ENCODE measurements at places on chromosomes 2 and 18. TPM values are rescaled to one million over a fixed set of nuclear protein-coding genes. Genes with fewer than 3 reads are reported as not detected.

The GPR75 gene
- not detected for total RNA-seq

The EFR3B gene
- 0.18 TPM for total RNA-seq

The LDAH gene
- 30.7 TPM for total RNA-seq

The CCNT2 gene
- total RNA-seq = 18.3 TPM

The LMAN2L gene
- total RNA-seq = 75.0 TPM

The SH2D6 gene
- not detected for total RNA-seq

The TRAK2 gene
- 12.5 TPM for total RNA-seq

The INHA gene
- not detected for total RNA-seq

The USP34 gene
- 99.4 TPM for total RNA-seq

The MYO5B gene
- total RNA-seq = not detected

The CNGA3 gene
- total RNA-seq = not detected

The CNDP1 gene
- total RNA-seq = not detected

The ANKRD62 gene
- total RNA-seq = not detected

The MC5R gene
- total RNA-seq = not detected

The SALL3 gene
- not detected for total RNA-seq

DNA sequence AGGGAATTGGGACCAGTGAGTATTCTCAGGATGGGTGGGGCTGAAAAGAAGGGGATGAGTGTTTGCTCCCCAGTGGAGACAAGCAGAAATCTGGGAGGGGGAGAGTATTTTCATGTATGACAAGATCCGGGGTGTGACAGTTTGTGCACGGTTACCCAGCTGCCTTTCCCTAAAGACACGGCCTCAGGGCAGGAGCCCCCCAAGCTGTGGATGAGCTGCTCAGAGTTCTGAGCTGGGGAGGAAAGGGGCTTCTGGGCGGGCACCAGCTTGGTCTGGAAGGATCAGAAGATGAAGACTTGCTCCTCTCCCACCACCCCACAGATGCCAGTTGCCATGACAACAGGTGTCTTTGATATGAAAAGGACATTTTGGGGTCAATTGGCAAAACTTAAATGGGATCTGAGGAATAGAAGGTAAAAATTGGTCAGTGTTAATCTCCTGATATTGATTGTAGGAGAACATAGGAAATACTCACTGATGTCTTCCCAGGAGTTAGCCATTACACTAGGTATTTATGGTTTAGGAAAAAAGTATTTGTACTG lies 29.2 kb downstream of the ZCCHC2 start:
- DNase-seq = no peak

DNA sequence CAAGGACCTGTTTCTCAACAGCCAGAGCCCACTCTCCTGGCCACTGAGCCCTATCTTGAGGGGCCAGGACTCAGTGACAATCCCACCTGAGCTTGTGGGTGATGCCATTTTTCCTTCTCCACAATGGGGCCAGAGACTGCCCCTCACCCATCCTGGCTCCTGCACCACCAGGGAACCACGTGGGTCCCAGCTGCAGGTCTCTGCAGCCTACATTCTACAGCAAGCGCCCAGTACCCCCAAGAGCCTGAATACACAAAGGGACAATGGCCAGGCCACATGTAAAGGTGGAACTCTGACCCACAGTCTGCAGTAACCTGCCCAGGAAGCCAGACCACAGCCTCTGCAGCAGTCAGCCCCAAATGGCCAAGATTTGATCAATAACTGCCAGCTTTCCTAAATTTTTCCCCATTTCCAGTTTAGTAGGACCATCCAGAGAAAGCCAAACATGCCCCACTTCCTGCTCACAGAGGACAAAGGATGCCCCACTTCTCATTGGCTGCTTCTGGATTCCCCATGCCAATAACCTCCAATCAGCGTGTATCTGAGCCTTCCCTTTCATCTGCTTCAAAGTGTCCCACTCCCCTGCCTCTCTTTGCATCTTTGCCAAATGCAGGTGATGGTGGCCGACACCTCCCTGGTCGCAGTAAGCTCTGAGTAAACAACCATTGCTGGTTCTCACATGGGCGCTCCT lies 19.1 kb downstream of the HS1BP3 start:
- no peak for DNase-seq

DNA sequence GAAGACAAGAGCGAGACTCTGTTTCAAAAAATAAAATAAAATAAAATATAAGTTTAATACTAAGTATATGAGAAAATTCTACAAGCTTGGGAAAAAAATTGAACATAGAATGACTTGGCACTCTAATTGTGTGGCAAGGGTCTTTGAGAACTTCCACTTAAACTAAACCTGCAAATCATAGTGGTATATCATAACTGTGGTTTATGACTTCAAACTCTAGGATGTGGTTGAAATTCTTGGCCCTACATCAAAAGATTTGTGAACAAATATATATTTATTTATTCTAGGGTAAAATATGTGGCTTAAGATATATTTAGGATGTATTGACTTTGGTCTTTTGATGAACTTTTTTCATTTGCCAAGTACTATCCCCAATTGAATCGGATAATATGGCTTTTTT lies 3.1 kb upstream of the FAM171B start:
- DNase-seq = no peak

DNA sequence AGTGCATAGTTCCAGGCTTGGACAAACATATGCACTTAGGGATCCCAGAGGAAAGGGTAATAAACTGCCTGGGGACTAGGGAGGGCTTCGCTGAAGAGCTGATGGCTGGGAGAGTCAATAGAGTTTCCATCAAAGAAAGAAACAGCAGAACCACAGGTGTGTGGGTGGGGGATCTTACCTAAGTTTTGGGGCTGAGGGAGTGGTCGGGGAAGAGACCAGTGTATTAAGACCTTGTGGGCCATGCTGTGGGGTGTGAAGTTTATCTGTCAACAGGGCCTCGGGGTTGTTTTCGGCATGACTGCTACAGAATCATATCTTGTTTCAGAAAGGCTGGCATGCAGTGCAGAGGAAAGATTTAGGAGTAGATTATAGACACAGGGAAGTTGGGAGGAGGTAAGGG lies 31.2 kb upstream of the GTF2A1L start:
- DNase-seq = no peak

- no peak for DNase-seq
Measured at GRCh38 chr18:172361-172760, 14.0 kb downstream of the USP14 start.

DNA sequence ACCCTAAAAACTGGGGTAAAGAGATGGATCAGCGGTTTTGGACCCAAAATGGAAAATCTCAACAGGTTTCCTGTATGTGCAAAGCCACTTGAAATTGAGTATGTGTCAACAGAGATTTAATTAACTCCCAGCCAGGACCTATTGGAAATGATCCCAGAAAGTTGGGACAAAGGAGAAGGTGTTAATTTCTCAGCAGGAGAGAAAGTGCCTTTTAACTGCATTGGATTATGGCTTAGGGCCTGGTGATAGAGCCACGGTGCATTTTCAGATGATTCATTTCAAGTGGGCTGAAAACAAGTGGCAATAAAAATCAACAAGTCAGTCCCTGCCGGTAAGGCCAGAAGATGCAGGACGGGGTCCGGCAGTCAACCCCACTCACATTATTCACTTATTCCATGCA lies 80.2 kb upstream of the BCL11A start:
- no peak for DNase-seq

DNA sequence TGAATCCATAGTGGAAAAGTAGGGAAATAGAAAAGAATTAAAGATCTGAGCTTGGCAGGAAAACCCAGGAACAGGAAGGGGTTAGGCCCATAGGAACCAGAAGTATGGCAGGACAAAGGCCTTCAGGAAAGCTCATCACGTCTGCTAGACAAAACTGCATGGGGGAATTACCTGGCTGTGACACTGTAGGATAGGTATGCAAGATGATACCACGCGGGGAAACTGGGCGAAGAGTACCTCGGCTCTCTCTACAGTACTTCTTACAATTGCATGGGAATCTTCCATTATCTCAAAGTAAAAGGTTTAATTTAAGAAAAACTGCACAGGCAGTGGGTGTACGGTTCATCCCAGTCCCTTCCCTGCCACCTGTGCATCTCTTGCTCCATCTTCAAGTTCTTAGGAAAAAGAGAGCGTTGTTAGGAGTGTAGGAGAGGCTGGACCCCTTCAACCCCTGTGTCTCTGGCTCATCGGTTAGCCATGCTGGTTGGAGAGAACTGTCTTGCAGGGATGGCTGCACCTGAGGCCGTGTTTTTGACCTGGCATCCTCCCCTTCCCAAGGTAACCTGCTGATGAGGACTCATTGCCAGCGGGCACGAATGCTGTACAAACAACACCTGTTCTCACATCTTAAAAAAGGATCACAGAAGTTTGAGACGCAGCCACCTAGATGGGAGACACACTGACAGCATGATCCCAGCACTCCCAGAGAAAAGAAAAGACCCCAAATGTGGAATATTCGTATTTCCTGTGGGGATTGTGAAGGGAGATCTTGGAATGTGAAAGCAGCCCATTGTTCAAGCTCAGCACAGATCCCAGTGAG lies 120.5 kb upstream of the COPS8 start:
- peak; percentile 6 for DNase-seq

- peak; percentile 11 for DNase-seq
Measured at GRCh38 chr18:33745871-33746545, 168.0 kb downstream of the ASXL3 start.

DNA sequence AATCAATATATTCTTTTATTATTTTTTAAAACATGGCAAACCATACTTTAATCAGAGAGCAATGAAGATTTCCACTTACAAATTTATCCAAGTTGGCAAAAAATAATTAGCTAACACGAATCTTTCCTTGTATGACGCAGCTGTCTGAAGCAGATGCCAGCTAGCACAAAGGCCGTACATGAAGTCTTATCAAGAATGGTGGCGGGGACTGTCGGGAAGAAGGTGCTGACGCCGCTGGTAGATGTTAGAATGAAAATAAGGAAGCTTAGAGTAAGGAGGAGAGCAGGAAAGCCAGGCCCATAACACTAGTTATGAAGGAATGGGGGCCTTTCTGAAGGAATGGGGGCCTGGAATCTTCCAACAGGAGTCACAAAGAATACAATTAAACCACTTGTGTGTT lies 96.7 kb downstream of the ZNF516 start:
- DNase-seq = no peak

DNA sequence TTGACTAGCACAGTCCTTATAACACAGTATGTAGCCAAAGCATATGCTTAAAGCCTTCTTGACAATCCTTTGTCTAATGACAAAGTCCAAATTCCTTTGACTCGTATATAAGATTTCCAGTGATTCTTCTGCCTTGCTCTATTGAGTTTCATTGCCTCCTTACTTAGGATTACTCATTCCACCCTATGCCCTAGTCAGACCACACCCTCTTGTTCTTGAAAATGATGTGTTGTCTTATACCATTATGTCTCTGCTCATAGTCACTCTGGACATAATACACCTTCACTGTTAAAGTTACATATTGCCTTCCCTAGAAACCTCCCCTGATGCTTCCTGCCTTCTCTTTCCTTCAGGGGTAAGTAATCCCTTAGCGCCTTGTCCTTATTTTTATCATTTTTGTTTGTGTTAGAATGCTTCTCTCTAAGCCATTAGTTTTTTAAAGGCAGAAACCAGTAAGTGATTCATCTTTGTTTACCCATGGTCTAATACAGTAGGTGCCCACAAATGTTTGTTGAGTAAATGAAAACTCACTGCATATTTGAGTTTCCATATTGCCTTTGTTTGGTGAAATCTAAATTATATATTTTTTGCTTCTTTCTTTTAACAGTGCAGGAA lies 19.3 kb downstream of the GPD2 start:
- DNase-seq = no peak

DNA sequence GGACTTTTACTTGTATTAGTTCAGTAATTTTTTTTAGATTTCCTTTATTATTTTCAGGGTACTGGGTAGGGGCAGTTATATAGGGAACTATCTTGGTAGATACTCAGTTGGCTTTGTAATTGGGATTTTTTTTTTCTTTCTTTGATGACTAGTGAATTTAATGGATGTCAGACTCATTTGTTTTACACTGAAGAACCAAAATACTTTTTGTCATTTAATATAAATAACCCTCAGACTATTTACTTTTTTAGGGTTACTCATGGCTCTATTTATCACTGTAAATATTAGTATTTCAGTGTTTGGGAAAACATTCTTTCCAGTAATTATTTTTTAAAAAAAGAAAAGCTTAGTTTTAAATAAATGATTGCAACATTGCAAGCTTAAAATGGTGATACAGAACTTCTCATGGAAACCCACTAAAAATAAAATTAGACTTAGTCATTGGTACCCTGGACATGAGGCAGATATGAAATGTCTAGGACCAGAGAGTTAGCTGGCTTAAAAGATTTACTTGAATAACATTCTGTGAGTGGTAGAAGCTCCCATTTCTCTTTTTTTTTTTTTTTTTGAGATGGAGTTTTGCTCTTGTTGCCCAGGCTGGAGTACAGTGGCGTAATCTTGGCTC lies 74.4 kb upstream of the CYP20A1 start:
- no peak for DNase-seq

Data from G401 (cell line).